ENCODE measurements at places on chromosomes 5 and 9. TPM values are rescaled to one million over a fixed set of nuclear protein-coding genes. Genes with fewer than 3 reads are reported as not detected.

Gene SEMA5A
- total RNA-seq: 12.0 TPM

Gene SV2C
- not detected for total RNA-seq

Gene AHRR
- total RNA-seq: 1.2 TPM

Gene ANKRD34B
- total RNA-seq: not detected

Gene BOD1
- 80.6 TPM for total RNA-seq

Gene C1QTNF2
- total RNA-seq: 1.6 TPM

Gene FAM81B
- total RNA-seq: not detected

Gene CACNA1B
- total RNA-seq: not detected

Gene TAL2
- not detected for total RNA-seq

Gene KIF27
- total RNA-seq: 3.3 TPM

Gene CCL21
- not detected for total RNA-seq

GRCh38 chr9:108104991-108105390, 615.4 kb upstream of the KLF4 start:
- DNase-seq: no peak

DNA sequence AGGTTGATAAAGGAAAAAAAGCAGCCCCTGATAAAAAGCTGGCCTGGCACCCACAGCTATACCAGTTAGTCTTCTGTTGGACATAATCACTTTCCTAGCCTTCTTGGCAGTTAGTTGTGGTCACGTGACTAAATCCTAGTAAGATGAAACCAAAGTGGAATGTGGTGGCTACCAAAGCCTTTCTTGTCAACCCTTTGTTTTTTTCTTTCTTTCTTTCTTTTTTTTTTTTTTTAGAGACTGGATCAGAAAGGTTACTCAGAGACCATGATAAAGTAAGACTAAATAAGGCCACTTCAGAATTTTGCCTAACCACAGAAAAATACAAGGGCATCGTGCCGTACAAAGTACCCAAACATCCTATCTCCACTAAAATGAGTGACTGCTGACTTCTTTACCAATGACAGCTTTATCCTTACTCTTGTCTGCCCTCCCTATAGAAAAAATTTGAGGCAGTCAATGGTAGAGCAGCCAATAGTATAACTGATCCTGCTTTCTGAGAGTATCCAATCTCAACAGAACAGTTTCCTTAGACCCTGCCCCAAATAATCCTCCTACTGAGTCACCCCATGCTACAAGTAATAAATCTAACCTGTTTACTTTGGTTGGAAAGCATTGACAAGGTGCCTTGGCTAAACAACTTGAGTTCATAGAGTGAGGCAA, 14.2 kb upstream of the KIF27 start:
- peak; percentile 83 for DNase-seq

- no peak for DNase-seq
These were observed 23.4 kb downstream of the SPAAR start for GRCh38 chr9:35932735-35933134.

DNA sequence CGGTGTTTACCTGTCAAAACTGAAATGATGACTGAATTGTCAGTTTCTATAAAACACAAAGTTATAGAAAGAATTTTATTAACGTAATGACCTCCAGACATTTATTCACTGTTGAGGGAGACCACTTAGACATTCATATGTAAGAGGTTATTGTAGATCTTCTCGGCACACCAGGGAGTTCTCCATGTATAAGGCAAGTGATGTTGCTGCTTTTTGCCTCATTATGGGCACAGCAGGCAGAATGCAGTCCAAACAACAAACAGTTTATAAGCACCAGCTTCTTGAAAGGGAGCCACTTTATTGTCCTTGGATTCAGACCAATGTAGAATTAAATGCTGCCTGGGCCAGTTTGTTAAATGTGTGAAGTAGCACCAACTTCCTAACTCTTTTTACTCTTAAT, 66.7 kb downstream of the C7 start:
- DNase-seq: no peak

DNA sequence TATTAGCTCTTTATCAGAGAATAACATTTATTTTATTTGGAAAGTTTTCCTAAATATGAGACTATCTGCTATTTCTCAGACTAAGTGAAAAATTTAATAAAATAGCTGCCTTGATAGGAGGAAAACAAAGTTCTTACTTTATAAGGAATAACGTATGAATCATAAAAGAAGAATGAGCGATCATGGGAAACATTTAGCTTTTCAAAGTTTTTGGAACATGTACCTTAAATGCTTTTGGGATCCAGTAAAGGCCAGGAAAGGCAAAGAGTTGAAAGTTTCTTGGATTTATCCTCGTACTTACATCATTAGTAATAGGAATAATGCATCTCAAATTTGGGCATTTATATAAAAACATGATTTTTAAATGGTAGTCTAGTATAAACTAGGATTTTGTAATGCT, 19.4 kb downstream of the OGN start:
- DNase-seq: no peak

GRCh38 chr5:135345956-135346731, 52.9 kb downstream of the MACROH2A1 start:
- DNase-seq: no peak

GRCh38 chr9:15352306-15352705, 45.3 kb upstream of the TTC39B start:
- no peak for DNase-seq

DNA sequence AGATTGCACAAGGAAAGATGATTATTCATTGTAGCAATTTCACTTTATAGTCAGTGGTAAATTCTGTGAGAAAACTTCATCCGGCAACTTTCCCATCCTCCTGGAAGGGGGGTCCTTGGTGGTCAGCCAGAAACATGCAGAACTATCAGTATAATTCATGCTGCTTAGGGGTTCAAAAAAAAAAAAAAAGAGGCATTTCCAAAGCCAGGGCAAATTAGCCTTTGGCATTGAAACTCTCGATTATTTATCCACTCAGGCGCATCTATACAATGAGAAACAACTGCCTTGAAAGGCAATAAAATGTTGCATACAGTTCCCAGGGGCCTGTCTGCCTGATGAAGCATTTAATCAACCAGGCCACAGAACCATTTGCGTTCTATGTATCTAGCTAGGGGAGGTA, 263.3 kb downstream of the TMEM167A start:
- no peak for DNase-seq

GRCh38 chr9:86072394-86072877, 26.9 kb downstream of the GOLM1 start:
- no peak for DNase-seq

GRCh38 chr5:83450967-83451248, 20.6 kb upstream of the VCAN start:
- DNase-seq: no peak

DNA sequence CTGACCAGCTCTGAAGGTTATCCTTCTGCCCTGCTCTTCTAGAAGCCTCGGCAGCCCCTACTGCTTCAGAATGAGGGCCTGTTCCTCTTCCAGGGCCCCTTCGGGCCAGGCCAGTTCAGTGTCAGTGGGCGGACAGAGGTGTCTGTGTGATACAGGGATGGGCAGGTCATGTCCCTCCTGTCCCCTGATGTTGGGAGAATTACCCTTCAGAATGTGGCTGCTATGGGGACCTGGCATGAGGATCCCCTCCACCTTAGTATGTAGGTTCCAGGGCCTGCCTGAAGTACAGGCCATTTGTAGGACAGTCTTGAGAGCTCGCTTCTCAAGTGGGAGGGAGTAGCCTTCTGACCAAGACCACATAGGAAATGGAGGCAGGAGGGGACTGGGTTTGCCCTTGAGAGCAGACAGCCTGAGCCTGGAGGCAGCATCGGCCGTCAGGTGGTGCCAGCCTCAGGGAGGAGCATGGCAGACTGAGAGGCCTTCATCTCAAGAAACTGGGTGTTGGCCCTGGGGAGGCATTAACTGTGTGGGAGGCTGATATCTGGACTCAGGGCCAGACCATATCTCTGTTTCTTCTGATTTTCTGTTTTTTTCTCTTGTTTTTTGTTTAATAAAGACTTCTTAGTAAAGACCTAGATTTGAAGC, 32.0 kb downstream of the ANGPTL2 start:
- DNase-seq: no peak

- DNase-seq: no peak
These were observed 14.7 kb upstream of the TDRD7 start for GRCh38 chr9:97397220-97397619.

DNA sequence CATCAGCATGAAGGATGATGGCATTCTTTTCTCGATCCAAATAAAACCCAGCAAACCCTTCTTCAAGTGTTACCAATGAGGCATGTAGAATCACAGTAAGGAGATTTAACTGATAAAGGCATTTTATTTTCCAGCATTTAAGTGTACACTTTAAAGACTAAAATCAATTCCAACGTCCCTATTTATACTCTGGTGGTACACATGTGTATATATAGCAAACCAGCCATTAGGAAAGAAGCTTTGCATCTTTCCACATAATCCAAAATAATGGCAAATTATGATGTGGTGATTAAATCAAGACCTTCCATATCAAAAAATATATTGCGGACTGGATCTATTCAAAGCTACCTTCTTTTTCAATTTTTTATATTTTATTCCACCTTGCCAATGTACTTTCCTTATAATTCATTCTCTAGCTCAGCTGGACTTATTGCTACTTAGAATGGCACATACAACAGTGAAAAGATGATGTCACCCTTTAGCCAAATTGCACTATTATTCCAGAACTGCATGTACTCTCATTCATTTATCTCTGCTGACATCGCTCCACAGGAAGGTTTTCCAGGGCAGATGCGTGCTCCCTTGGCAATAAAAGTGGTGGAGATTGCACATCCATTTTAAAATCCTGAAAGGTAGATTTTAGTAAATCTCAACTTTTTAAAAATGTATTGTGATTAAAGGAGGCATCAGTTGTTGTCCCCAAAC, 63.3 kb upstream of the SLC30A5 start:
- no peak for DNase-seq

GRCh38 chr5:74123929-74124328, 497.9 kb downstream of the ARHGEF28 start:
- no peak for DNase-seq

GRCh38 chr5:160452795-160453194, 31.1 kb downstream of the PTTG1 start:
- no peak for DNase-seq

DNA sequence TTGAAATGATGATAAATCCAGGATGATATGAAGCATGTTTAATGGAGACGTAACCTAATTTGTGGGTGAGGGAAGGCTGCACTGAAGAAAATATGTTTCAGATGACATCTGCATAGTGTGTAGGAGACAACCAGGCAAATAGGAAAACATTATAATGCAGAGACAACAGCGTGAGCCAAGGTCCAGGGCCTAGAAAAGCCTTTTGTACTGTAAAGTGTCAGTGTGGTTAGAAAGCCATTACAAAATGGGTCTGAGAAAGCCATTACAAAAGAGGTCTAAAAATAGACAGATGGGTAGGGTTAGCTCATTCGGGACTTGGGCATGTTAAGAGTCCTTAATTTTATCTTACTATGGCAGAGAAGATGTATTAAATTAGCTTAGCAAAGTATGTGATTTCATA, 14.9 kb upstream of the GABRG2 start:
- DNase-seq: no peak

GRCh38 chr5:61697809-61698558, 365.9 kb downstream of the ZSWIM6 start:
- no peak for DNase-seq

GRCh38 chr5:116739571-116739970, 164.9 kb upstream of the SEMA6A start:
- DNase-seq: no peak

- no peak for DNase-seq
These were observed 113.8 kb downstream of the ANKRD18B start for GRCh38 chr9:33637881-33638280.

DNA sequence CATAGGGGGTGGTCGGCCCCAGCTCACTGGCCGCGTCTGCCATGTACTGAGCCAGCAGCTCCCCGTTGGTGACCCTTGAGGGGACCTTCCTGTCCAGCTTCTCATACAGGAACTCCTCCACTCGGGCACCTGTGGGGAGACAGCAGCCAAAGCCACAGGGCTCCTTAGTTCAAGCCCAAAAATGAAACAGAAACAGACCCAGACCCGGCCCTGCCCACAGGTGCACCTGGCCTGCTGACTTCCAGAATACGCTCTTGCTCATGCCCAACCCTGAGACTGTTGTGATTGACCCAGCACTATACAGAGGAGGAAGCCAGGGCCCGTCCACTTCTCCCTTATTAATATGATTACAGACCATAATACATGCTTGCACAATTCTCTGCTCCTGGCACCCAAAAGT, 7.0 kb downstream of the SH3GLB2 start:
- DNase-seq: no peak

- DNase-seq: no peak
These were observed 1.3 kb downstream of the TMEM174 start for GRCh38 chr5:73174100-73174815.

DNA sequence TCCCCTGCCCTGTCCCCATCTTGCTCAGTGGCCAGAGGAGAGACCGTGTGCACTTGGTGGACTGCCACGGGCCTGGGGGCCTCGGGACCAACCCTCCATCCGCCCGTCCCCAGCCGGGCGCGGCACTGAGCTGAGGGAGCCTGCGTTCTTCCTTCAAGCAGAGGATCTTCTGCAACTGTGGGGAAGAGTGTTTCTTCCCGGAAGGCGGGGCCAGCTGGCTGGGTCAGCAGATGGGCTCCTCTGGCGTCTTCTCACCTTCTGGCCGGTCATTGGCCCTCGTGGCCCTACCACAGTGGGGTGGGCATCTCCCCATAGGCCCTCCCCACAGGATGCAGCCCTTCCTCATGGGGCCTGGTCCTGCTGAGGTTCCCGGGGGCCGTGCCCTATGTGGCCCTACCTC, 17.4 kb downstream of the RXRA start:
- DNase-seq: no peak

DNA sequence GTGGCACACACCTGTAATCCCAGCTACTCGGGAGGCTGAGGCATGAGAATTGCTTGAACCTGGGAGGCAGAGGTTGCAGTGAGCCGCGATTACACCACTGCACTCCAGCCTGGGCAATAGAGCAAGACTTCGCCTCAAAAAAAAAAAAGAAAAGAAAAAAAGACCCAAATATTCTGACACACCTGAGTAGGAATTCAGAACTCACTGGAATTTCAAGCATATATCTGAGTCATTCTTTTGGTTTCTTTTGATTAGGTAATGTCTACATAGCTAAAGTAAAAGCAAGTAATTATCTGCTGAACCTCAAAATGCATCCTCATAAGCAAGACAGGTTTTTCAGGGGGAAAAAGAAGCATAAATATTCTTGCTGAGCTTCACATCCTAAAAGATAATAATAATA, 35.9 kb downstream of the ANKRD31 start:
- DNase-seq: no peak

GRCh38 chr9:107513464-107514100, 24.0 kb upstream of the KLF4 start:
- DNase-seq: no peak

DNA sequence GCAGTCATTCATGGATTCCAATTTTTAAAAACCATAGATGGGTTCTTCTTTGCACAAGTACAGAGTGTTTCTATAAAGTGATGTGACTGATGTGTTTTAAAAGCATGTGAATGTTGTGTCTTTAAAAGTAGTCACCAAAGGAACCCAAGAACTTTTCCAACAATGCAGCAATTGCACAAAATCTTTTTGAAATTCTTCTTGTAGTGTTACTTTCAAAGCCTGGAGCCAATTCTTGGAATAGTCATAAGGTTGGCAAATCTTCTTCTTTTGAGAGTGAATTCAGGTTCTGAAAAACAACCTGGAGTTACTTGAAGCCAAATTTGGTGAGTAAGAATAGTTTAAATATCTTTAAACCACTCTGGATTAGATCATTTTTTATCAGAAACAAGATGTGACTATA, 10.5 kb downstream of the GRAMD2B start:
- no peak for DNase-seq

- no peak for DNase-seq
These were observed 96.7 kb downstream of the MRPS27 start for GRCh38 chr5:72223371-72223770.
